ENCODE measurements at places on chromosomes 7 and 10.

DNA sequence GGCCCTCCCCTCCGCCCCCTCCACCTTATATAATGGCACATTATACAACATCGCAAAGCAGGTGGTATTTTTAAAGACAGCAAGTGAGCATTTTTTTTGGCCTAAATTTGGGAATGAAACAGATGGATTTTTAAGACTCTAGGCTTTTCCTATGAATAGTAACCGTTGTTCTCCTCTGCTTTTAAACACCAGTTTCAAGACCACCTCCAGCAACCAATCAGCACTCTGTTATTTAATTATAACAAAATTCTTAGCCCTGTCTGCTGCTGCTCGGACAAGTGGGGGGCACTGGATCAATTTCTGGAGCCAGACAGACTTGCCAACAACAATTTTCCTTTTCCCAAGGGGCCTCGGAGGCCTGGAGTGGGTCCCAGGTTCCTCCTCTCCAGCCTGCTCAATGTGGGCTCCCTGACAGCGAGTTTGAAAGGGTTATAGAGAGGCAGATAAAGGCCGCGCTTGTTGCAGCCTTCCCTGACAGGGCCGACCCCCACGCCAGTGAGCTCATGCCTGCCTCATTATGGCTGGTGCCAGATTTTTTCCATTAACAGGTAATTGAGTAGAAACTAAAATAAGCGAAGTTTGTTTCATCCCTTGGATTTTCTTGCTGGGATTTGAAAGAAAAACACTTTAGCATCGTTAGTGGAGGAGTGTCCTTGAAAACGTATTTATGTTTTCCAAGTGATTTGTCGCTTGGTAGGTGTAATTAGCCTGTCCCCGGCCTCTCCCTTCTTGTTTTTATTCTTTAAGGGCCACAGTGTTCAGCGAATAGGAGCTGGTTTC, 227.3 kb downstream of the TCF7L2 start:
- DNase-seq: no peak

DNA sequence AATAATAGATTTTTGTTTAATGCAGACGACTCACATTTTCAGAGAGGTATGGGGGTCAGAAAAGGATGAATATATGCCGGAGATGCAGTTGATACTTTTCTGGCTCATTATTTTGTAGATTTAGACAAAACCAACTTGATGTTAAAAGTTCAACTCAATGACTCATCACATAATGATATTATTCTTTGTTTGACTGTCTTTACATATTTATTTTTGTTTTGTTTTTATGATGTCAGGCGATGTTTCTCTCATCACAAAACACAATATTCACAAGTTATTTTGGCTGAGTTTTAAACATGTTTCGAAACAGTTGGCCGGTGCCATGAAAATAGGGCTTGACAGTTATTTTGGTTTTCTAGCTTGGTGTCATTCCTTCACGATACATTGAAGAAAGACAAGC, 1.3 kb downstream of the GJD4 start:
- no peak for DNase-seq

- peak; percentile 49 for DNase-seq
These were observed 1.1 kb downstream of the TTYH3 start for GRCh38 chr7:2632733-2633537.

GRCh38 chr10:101287997-101288635, 58.9 kb upstream of the LBX1 start:
- peak; percentile 45 for DNase-seq

DNA sequence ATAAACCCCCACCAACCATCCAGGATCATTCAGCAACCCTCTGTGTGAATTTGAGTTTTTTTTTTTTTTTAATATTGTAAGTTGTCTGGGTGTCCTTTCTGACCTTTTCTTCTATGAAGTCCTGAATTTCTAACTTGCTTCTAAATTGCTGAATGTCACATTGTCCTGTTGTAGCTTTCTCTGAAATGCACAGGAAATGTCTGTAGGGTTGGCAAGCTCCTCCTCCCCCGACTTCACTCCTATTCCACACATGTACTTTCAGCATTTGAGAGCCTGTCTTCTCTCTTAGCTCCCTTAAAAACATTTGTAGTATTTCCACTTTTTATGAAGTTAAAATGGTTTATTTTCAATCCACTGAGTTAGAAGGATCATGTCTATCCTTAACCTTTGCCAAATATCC, 3.3 kb upstream of the CNNM2 start:
- no peak for DNase-seq

DNA sequence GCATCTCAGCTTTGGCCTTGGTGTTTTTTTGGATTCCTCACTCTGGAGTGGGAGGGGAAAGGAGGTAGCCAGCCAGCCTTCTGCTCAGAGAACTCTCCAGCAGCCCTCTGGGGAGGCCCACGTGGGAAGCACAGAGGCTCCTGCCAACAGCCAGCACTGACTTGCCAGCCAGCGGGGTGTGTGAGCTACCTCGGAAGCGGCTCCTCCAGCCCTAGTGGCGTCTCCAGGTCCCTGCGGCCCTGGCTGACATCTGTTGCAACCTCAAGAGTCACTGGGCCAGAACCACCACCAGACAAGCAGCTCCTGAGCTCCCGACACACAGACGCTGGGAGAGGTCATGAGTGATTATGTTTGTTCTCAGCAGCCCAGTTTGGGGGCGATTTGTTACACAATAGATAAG, 180.2 kb upstream of the FZD8 start:
- DNase-seq: peak; percentile 9

GRCh38 chr7:44776211-44776610, 20.3 kb upstream of the PPIA start:
- no peak for DNase-seq

DNA sequence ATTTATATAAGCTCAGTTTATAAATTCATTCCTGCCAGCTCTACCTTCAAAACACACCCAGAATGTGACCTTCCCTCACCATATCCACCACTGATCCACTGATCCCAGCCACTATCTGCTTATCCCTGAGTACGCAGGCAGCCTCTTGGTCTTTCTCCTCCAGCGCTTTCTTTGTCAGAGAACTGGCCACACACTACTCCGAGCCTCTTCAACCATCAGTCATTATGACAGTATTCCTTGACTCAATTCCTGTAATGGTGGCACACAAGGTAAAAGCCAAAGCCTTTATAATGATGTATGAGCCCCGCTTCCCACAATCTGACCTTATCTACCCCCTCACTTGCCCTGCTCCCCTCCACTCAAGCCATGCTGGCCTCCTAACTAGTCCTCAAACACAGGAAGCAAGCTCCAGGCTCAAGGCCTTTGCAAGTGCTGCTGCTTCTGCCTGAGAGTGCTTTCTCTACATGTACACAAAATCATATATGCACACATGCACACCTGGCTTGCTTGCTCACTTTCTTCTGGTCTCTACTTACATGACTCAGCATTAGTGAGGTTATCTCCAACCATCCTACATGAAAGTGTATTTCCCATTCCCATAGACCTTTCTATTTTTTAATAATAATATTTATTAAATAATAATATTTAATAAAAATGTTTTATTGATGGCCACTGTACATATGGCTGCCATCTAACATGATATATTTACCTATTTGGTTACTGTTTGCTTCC, 150.4 kb upstream of the FEZF1 start:
- DNase-seq: no peak

DNA sequence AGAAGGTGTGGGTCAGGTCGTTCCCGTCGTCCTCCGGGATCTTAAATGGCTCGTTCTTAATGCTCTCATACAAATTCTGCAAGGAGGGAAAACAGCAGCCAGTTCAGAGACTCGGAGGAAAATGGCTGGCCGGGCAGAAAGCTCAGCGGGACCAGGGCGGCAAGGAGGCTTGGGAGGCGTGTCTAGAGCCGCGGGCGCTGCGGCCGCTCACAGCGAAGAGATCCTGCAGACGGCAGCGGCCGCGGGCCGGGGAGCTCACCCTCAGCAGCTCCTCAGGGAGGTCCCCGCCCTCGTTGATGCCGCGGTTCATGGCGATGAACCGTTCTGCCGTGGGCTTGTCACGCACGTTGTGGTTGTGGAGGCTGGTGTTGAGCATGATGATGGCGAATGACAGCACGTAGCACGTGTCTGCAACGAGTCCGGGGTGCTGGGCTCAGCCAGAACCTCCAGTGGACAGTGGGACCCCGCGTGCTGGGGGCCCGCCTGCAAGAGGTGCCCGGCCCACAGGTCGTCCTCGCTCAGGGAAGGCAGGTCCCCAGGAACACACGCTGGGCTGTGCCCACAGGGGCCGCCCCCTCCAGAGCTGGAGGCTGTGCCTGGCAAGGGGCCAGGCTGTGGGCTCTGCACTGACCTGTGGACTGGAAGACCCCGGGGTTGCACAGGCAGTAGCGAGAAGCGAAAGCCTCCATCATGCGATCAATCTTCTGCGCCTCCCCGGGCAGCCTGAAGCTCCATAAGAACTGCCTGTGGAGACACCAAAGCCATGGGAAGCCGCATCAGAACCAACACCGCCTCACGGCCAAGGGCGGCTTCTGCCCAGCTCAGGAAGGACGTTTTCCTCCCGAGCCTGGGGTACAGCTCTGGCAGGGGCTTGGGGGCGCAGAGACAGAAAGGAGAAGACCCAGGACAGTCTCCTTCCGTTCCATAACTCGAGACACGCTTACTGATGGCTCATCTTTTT, 101.6 kb downstream of the CYTH3 start:
- DNase-seq: no peak

- no peak for DNase-seq
These were observed 1.2 kb downstream of the ANTXRL start for GRCh38 chr10:46287846-46288477.

Data from RKO (cell line).